Right ventricle myocardium superior (tissue), 1 donor: ENCODE measurements at places on chromosomes 5 and 9. TPM values are rescaled to one million over a fixed set of nuclear protein-coding genes. Genes with fewer than 3 reads are reported as not detected.
A peak's percentile ranks its signal among the peaks of the same experiment; 100 is the strongest.

- no peak for DNase-seq
Measured at GRCh38 chr9:75385236-75385635, 296.9 kb downstream of the OSTF1 start.

DNA sequence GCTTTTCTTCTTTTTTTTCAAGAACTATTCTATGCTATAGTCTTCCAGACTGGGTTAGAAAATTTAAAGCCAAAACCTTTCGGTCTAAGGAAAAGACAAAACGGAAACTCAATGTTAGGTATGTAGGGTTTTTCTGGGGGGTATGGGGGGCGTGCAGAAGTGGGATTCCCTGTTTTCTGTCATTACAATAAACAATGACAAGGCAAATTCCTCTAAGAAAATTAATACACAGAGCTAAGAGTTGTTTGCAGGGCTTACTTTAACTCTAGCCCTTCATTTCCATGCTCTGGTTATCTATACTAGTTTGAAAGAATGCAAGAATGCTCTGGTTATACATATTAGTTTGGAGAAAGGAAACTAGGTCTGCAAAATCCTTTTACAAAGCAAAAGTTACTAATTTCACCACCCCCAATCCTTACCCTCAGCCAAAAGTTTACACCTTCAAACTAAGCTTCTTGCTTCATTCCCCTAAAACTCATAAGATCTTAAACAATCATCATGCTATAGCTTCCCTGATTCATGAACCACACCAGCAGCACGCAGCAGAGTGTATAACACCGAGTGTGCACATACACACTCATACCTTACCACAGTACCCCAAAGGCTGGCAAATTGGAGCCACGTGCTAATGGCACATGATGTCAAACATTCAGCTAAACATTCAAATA lies 89.1 kb upstream of the NR5A1 start:
- DNase-seq: no peak

- DNase-seq: no peak
Measured at GRCh38 chr5:94192658-94193391, 425.6 kb downstream of the KIAA0825 start.

DNA sequence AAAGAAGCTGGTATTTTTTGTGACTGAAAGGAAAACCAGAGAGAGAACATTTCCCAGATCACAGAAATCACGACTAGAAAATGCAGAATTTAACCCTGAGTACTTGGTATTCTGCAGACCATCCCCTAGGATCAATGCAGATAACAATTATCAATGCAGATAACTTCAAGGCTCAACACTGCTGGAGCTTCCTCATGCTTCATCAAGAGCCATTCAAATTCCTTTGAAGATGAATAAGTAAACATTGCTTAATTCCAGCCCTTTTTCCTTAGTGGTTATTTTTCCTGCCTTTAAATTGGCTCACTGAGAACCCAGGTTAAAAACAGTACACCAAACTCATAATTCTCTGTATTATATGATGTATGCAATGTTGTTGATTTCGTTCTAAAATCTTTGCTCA lies 370.1 kb upstream of the TLE4 start:
- DNase-seq: no peak

- DNase-seq: no peak
Measured at GRCh38 chr5:122097391-122097790, 19.3 kb upstream of the LOX start.

GRCh38 chr5:81950996-81951395 lies 20.8 kb upstream of the ATG10 start:
- no peak for DNase-seq

DNA sequence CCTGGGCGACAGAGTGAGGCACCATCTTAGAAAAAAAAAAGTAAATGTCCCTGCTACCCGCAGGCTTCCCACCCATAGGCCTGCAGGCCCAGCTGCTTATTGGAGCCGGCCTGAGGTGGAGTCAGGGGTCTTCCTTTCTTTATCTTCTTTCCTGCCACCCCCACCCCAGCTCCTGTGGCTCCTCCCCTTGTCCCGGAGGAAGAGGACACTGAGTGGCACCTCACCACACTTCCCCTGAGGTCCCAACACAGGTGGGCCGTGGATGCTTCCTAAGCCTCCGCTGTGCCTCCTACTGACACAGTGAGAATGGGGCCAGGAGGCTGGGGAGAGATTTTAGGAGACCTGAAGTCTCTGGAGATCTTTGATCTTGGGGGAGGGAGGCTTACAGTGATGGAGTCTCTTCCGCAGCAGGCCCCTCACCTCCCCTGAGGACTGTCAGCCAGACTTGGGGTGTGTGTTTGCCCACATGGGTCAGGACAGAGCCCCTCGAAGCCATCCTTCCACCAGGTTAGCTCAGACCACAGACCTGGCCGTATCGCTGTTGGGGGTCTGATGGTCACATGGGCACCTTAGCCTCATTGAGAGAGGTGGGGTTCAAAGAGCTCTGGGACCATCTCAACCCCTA lies 135.4 kb upstream of the IER5L start:
- no peak for DNase-seq

GRCh38 chr5:97088774-97089148 lies 53.6 kb downstream of the LIX1 start:
- no peak for DNase-seq

DNA sequence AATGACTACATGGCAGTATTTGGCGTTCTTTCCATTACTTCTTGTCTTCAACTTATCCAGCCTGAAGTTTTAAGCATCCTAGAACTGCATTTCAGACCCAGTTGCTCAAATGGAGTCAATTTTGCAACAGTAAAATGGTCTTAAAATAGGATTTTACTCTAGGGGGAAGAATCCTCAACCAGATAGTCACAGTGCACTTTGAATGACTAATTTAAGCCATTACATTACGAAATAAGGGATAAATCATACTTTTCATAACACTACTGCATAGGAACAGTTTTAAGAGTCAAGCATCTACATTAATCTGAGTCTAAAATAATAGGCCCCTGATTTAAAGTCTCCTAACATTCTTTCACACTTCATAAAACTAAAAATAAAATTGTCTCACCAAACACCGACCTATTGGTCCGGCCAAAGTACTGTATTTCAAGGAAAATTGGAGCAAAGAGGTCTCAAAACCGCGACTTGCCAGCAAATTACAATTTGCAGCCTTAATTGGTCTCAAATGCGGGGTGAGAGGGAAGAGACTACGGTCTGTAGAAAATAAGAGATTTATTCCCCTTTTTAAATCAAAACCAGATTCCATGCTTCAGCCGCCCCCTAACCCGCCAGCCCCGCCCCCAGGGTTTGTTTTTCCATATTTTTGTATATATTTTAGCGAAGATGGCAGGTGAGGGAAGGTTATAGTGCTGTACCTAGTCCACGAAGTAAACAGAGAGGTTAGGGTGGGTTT lies 1.2 kb upstream of the SMARCA2 start:
- no peak for DNase-seq

DNA sequence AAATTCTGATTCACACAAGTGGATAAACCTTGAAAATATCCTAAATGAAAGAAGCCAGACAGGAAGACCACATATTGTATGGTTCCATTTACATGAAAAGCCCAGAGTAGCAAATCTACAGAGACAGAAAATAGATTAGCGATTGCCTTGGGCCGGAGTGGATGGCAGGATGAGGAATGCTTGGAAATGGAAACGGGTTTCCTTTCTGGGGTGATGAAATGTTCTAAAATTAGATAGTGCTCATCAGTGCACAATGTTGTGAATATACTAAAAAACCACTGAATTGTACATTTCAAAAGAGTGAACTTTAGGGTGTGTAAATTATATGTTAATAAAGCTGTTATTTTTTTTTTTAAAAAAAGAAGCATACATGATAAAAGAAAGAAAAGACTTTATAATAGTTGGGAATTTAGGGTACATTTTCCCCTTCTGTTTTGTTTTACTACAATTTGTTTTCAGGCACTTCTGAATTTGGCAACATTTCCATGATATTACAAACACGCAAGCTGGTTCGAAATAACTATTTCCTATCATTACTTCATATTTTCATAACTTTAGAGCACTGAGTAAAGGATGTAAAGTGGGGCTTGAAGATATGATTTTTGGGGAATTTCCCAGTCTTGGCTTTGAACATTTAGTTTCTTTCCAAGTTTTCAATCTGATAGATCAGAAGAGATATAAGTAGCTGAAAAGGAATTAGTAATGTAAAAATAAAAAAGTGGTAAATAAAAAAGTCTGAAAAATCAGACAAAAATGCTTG lies 23.9 kb downstream of the SLC35A4 start:
- no peak for DNase-seq

DNA sequence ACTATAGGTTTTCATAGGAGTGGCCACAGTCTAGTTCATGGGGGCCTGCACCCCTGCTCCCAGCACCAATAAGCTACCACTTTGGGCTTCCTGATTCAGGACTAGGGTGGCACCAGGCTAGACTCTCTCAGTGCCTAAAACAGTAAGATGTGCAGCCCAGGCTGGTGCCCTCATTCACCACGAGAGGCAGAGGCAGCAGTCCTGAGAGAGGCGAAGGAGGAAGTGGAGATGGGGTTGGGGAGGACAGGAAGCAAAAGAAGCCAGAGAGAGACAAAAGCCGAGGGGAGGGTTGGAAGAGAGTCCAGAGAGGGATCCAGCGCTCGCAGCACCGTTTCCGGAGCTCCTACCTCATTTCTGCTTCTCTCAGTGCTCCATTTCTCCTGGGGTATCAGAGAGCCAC lies 180.9 kb downstream of the MED10 start:
- DNase-seq: no peak

DNA sequence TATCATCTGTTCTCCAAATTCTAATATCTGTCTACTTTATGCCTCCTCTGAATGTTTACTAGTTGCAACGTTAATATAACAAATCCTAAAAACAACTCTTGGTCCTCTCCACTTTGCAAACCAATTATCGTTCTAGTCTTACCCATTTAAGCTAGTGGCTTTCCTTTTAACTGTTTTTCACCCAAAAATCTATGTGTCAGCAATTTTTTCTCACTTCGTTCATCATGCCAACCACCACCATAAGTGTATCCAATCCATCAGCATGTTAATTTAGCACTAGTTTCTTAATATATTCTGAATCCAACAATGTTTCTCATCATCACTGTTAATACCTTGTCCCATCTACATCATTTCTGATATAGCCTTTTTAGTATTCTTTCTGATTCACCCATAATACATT lies 90.0 kb upstream of the RORB start:
- no peak for DNase-seq

GRCh38 chr9:33703430-33704102 lies 91.8 kb upstream of the PRSS3 start:
- no peak for DNase-seq

- no peak for DNase-seq
Measured at GRCh38 chr9:93096811-93097382, 880 bp downstream of the CARD19 start.

GRCh38 chr9:133113949-133114885 lies 6.8 kb downstream of the RALGDS start:
- DNase-seq: peak; percentile 82

GRCh38 chr5:33657176-33657575 lies 216.4 kb downstream of the TARS1 start:
- DNase-seq: no peak

DNA sequence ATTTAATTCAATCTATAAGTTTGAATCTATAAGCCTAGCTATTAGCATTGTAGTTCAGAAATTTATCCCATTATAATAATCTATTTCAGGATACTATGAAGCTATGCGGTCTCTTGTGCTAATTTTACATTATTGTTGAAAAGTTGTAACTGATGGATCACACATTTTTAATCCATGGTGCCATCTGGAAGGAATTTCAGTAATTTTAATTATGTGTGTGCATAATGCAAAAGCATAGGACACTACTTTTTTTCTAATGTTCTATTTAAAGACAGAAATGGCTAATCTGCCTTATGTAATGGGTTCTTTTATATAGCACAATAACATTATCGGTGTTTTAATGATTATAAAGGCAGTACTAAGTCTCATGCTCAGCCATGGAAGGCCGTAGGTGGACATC lies 90.6 kb downstream of the HOMER1 start:
- no peak for DNase-seq

DNA sequence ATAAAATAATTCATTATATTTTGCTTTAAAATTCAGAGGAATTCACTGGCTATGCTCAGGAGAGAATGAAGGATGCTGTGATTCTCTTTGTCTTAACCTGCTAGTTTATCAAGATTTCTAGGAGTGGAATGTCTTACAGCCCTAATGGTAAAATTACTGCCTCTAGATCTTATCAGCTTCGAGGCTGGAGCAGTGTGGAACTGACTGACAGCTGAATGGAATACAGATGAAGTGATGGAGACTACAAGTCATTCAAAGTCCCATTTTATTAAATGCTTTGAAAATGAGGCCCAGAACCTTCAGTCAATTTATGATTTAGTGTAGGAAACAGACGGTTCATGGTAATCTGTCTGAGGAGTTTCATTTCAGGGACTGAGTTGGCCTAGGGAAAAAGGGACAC lies 202.1 kb downstream of the RFX3 start:
- no peak for DNase-seq

DNA sequence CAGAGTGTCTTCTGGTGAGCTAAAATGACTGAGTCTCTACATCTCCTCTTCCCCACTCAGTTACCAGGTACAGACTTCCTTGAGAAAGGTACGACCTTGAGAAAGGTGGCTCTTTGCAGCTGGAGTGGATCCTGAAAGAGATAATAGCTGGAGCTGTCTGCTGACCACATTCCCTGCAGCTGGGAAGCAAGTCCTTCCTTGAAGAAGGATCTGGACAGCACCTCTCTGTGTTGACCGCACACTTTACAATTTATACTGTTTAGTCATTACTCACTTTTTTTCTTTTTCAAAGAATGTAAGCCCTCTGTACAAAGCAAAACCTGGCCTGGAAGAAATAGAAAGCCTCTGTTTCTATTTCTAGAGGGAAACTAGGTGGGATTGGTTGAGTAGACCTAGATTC lies 148.8 kb downstream of the MACIR start:
- no peak for DNase-seq

SWI5 gene
- 16.3 TPM for total RNA-seq

LCN9 gene
- total RNA-seq: not detected

BBLN gene
- total RNA-seq: 31.3 TPM

SLC22A4 gene
- total RNA-seq: 1.6 TPM

ORM2 gene
- total RNA-seq: not detected

URM1 gene
- 56.9 TPM for total RNA-seq

CCL27 gene
- total RNA-seq: not detected

NIPSNAP3A gene
- 18.7 TPM for total RNA-seq

C9orf152 gene
- total RNA-seq: not detected

PCA3 gene
- total RNA-seq: not detected

MUSK gene
- total RNA-seq: 2.1 TPM

NUTM2F gene
- total RNA-seq: not detected

PTGDS gene
- 6,152 TPM for total RNA-seq
